OCI-M1 (cell line): ENCODE measurements at places on chromosomes 11 and 22.
A peak's percentile ranks its signal among the peaks of the same experiment; 100 is the strongest.

DNA sequence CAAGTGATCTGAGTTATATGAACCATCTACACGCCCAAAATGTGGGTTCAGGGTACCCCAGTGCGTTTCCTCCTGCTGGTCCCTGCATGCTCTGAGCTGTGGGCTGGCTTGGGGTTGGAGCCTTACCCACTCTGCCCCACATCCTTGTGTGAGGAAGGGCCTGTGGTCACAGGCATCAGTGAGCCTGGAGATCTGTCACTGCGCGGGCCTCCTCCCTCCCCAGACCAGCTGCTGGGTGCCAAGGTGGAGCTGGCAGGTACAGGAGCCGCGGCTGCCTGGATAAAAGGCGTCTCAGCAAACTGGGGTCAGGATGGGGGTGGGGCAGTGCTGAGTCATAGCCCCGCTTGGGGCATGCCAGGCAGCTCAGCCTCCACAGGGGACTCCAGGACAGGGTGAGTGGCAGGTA, 17.9 kb downstream of the GNAZ start:
- no peak for DNase-seq

GRCh38 chr22:25779890-25780289, 37.9 kb downstream of the MYO18B start:
- DNase-seq, result no peak

GRCh38 chr22:38824585-38824984, 19.2 kb downstream of the NPTXR start:
- DNase-seq, result peak; percentile 85

GRCh38 chr11:66002648-66003225, 434 bp downstream of the BANF1 start:
- peak; percentile 73 for DNase-seq

DNA sequence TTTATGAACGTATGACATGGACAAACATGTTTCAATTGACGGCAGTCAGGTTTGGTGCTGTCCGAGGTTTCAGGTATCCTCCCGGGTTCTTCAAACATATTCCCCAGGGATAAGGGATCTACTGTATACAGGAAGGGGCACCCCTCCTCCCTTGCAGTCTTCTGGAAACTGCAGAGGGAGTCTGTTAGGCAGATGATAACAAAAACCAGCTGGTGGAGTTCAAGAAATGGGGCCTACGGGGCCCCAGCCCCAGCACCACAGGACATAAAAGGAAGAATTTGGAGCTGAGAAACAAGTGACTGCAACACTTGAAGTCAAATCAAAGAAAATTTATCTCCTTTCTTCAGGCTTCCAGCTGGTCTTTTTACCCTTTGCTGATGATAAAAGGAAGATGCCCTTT, 32.1 kb downstream of the SNU13 start:
- no peak for DNase-seq

DNA sequence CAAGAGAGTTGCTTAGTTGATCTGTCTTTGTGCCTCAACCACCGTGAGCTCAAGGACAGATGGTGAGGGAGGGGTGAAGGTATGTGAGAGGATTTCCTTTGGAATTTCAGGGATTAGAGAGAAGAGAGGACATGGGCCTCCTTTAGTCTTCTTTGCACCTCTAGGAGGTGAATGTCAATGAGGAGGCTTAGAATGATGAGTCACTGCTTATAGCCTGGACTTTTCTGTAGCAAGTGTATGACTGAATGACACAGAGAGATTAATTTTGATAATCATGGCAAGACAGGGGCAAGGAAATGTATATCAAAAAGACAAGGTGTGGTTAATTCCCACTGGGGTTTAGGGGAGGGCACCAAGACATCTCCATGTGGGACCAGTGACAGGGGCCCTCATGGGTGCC, 947.3 kb upstream of the TENM4 start:
- DNase-seq, result peak; percentile 44

- no peak for DNase-seq
Observed at GRCh38 chr11:132312161-132312560, 941.7 kb downstream of the NTM start.

DNA sequence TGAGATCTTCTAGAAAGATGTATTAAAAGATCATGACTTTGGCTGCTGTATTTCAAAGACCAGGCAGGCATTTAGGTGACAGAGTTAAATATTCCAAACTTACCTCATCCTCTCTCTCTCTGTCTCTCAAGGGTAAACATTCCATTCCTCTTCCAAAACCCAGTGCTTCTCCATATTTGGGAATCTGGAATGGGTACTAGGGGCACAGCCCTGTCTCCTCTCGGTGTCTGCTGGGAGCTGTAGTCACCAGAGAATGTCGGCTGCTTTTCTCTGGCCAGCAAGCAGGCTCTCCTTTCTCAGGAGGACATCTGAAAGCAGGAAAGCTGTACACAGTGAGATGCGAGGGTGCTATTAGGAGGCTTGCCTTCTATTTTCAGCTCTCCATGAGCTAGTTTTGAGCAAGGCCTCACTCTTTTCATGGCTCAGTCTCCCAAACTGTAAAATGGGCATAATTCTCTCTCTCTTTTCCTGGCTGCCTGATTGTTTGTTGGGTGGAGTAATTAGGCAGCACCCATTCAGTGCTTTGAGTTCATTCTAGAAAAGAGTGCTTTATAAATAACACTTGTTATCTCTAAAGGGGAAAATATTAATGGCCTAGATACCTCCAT, 9.3 kb upstream of the PEX26 start:
- no peak for DNase-seq

DNA sequence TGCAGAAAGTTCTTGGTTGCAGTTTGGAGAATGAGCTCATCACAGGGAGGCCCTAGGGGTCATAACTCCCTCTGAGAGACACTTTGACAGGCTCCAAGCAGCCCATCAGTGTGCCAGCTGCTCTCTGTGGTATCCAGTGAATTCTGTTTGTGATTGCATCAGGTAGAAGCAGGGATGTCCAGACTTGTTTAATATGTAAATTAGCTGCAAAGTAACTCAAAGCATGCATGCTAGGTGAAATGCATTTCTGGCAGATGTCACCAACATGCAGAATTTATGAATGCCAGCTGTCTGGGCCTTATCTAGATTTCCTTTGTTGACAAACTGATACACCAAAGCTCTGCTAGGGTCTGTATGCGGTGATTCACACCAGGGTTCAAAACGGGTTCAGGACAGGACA, 123.6 kb upstream of the MTNR1B start:
- DNase-seq, result no peak

DNA sequence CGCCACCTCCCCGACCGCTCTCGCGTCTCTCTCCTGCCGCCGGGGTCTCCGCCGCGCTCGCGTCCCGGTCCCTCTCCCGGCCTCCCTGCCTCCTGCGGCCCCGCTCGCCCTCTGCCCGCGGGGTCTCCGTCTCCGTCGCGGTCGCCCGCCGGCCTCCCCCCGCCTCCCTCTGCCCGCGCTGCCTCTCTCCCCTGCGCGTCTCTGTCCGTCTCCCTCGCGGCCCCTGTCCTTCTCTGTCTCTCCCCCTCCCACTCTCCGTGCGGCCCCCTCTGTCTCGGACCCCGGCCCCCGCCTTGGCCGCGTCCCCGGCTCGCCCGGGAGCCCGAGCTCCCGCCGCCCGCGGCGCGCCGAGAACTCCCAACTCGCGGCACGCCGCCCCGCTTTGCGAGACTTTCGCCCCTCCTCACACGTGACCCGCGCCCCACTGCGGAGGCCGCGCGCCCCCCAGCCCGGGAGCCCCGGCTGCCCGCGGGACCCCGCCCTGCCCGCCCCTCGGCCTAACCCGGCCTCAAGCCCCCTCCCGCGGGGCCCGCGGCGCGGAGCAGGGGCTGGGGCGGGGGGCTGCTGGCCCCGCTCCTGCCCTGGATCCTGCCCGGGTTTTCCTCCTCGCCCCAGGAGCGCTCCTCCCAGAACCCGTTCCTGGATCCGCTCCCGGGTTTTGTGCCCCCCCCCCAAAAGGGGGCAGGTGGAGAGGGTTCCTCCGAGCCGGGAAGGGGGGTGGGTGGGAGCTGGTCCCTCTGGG, 702 bp upstream of the KCNJ4 start:
- peak; percentile 27 for DNase-seq

DNA sequence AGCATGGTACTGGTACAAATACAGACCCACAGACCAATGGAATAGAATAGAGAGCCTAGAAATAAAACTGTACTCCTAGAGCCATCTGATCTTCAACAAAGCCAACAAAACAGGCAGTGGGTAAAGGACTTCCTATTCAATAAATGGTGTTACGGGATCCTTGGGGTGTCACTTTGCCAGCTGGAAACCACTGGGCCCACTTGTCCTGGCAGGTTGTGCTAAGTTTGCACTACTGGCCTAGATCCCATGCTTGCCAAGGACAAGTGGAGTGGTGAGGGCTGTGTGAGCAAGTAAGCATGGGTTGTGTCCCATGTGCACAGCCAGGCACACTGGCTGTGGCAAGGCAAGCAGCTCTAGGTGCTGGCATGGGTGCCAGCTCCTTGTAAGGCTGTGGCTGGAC, 8.8 kb upstream of the ISX start:
- no peak for DNase-seq

DNA sequence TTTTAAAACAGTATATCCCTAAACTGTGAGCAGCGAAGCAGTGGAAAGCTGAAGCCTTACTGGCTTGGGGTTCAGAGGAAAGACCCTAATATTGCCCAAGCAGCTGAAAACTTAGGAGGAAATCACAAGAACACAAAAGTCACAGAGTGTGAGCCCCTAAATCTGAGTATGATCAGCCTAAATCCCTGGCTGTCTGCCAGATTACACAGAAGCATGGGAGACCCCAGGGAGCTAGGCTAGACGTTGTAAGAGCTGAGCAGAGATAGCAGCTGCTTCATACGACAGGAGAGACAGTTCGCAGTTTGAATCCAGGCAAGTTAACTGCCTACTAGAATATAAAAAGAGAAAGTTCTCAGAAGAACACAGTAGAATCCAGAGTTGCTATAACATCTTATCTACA, 81.2 kb downstream of the PACS1 start:
- DNase-seq, result peak; percentile 8

DNA sequence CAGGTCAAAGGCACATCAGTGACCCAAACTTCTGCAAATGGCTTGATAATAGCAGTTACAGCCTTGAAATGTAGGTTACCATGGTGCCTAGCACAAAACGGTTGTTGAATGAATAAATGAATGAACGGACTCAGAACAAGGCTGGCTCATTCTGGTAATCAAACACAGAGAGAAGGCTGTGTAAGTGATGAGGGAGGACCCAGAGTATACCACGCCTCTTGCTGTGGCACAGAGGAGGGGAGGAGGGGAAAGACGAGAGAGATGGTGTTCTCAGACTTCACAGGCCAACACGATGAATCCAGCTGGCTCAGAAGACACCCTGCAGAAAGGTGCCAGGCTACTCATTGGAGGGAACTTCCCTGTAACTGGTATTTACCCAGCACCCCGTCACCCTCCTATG, 38.3 kb downstream of the PC start:
- DNase-seq, result no peak
